ENCODE measurements at places on chromosomes 5 and 9. TPM values are rescaled to one million over a fixed set of nuclear protein-coding genes. Genes with fewer than 3 reads are reported as not detected.

ASPN gene
- not detected for polyA plus RNA-seq

PITX1 gene
- polyA plus RNA-seq, result not detected

ARL15 gene
- 18.0 TPM for polyA plus RNA-seq

PCDHAC1 gene
- not detected for polyA plus RNA-seq

UBTD2 gene
- 2.6 TPM for polyA plus RNA-seq

DNA sequence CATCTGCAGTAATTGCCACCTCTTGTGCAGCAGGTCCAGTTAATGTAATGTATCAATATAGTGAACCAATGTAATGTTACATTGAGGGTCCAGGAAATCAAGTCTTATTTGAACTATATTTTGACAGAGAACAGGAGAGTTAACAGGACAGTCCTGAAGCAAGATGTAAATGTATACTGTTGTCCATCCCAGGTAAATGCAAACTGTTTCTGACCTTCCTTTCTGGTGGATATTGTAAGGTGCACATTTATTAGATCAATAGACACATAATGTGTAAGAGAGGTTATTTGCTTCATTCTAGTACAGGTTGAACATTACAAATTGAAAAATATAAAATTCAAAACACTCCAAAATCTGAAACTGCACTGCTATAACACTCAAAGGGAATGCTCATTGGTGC is 23.4 kb upstream of the FBXW11 start:
- no peaks in the 10 kb centered on the region for H3K36me3 ChIP-seq
- DNase-seq, result no peak
- H3K27ac ChIP-seq, result no peak overlapping the region
- peaks cover 1% of the 10 kb centered on the region for H3K4me1 ChIP-seq
- no peak overlapping the region for H3K4me3 ChIP-seq
- no peaks in the 10 kb centered on the region for H3K27me3 ChIP-seq

DNA sequence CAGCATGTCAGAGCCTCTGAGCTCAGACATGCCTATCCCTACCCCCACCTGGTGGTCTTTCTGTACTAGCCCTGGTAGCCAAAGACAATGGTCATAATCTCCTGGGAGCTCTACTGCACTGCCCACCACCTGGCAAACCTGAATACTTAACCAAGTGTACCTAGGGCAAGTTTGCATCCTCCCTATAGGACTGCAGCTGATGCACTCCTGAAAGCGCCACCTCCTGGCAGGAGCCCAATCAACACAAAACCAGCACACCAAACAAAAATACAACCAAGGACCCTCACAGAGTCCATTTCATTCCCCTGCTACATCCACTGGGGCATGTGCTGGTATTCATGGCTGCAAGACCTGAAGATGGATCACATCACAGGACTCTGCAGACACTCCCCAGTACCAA is 14.8 kb upstream of the FAM174A start:
- H3K36me3 ChIP-seq, result no peaks in the 10 kb centered on the region
- H3K4me1 ChIP-seq, result no peaks in the 10 kb centered on the region
- DNase-seq, result no peak
- no peak overlapping the region for H3K27ac ChIP-seq
- no peaks in the 10 kb centered on the region for H3K27me3 ChIP-seq

GRCh38 chr5:54870271-54870670 is 115.1 kb downstream of the ESM1 start:
- H3K36me3 ChIP-seq, result no peaks in the 10 kb centered on the region
- no peak overlapping the region for H3K27ac ChIP-seq
- H3K4me3 ChIP-seq, result no peak overlapping the region
- no peaks in the 10 kb centered on the region for H3K27me3 ChIP-seq
- peaks cover 14% of the 10 kb centered on the region for H3K4me1 ChIP-seq

- H3K4me1 ChIP-seq, result no peaks in the 10 kb centered on the region
- DNase-seq, result no peak
- no peak overlapping the region for H3K4me3 ChIP-seq
- H3K27me3 ChIP-seq, result no peaks in the 10 kb centered on the region
- H3K36me3 ChIP-seq, result no peaks in the 10 kb centered on the region
Measured at GRCh38 chr9:84703793-84704192, 34.3 kb downstream of the NTRK2 start.

GRCh38 chr9:133762488-133763271 is 24.5 kb upstream of the SARDH start:
- no peaks in the 10 kb centered on the region for H3K27me3 ChIP-seq
- no peak for DNase-seq
- H3K27ac ChIP-seq, result no peak overlapping the region
- H3K4me3 ChIP-seq, result no peak overlapping the region
- H3K4me1 ChIP-seq, result no peaks in the 10 kb centered on the region
- H3K36me3 ChIP-seq, result peaks cover 56% of the 10 kb centered on the region

- DNase-seq, result no peak
- no peaks in the 10 kb centered on the region for H3K36me3 ChIP-seq
- no peak overlapping the region for H3K27ac ChIP-seq
Measured at GRCh38 chr5:62948301-62948700, 369.7 kb downstream of the LRRC70 start.

DNA sequence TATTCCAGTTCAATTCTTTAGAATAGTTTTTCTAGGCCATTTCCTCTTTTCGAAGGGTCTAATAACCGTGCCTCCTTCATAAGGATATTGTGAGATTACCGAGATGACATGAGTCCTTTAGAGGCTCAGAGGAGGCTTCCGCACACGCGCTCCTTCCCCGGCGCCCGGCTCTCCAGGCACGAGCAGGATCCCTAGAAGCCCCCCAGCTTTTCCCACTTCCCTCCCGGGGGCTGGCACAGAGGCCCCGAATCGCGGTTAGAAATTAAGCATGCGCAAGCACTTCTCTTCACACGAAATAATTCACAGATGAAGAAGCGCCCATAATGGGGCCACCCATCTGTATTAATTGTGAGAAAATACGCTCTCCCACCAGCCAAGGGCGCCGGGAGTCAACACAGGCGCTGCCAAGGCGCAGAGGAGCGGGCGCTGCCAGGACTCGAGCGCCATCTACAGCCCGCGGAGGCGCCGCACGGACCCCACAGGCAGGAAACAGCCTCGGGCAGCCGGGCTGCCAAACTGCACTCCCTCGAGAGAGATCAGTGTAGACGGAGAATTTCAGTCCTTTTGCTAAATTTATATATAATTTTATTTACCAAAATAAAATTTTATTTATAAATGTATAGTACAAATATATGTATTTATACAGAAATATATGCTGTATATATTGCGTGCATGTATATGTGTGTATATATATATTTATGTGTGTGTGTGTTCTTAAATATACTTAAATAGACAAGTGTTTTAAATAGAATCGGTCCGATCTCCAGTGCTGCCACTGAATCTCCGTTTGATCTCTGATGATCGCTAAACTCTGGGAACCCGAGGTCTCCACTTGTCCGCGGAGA is 258.1 kb upstream of the NFIL3 start:
- no peak overlapping the region for H3K4me3 ChIP-seq
- H3K27me3 ChIP-seq, result no peaks in the 10 kb centered on the region

- H3K4me1 ChIP-seq, result no peaks in the 10 kb centered on the region
- no peak overlapping the region for H3K27ac ChIP-seq
- no peaks in the 10 kb centered on the region for H3K36me3 ChIP-seq
Measured at GRCh38 chr5:57499262-57500050, 16.8 kb upstream of the ACTBL2 start.

GRCh38 chr5:146945617-146946084 is 67.1 kb upstream of the PPP2R2B start:
- H3K27me3 ChIP-seq, result no peaks in the 10 kb centered on the region
- H3K4me1 ChIP-seq, result no peaks in the 10 kb centered on the region
- no peaks in the 10 kb centered on the region for H3K36me3 ChIP-seq
- no peak overlapping the region for H3K27ac ChIP-seq
- no peak overlapping the region for H3K4me3 ChIP-seq

DNA sequence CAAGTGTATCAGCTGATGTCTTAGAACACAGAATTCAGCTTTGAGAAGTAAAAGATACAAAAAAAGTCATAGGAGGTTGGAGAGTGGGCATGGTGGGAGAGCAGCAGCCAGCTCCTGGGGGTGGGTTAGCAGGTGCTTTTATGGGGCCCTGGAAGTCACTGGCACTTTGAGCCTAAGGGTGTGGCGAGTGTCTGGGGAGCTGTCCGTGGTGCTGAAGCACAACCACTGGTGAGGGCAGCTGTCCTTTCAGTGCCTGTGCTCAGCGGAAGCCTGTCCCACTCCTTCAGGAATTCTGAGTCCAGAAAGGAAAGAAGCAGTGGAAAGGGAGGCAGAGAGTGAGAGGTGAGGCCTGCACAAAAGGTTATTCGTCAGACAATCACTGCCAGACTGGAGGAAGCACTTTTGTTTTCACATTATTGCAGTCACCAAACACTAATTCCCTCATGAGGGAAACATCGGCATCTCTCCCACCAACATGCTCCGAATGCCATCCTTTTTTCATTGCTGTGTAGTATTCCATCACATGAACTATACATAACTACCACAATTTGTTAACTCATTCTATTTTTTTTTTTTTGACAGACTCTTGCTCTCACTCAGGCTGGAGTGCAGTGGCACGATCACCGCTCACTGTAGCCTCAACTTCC is 59.4 kb upstream of the RAPGEF1 start:
- H3K27ac ChIP-seq, result no peak overlapping the region
- no peak overlapping the region for H3K4me3 ChIP-seq
- H3K36me3 ChIP-seq, result no peaks in the 10 kb centered on the region
- DNase-seq, result no peak

- DNase-seq, result no peak
- H3K4me3 ChIP-seq, result no peak overlapping the region
- H3K36me3 ChIP-seq, result no peaks in the 10 kb centered on the region
- H3K4me1 ChIP-seq, result no peaks in the 10 kb centered on the region
- H3K27ac ChIP-seq, result no peak overlapping the region
- H3K27me3 ChIP-seq, result no peaks in the 10 kb centered on the region
Measured at GRCh38 chr5:180613188-180613813, 22.0 kb upstream of the SCGB3A1 start.

GRCh38 chr9:4670591-4670990 is 4.3 kb upstream of the SPATA6L start:
- H3K4me1 ChIP-seq, result peaks cover 5% of the 10 kb centered on the region
- no peak overlapping the region for H3K4me3 ChIP-seq
- no peak for DNase-seq
- no peaks in the 10 kb centered on the region for H3K36me3 ChIP-seq

GRCh38 chr5:88785746-88786565 is 97.0 kb downstream of the MEF2C start:
- peak; percentile 54 for DNase-seq
- H3K36me3 ChIP-seq, result peaks cover 10% of the 10 kb centered on the region
- H3K27ac ChIP-seq, result no peak overlapping the region
- H3K27me3 ChIP-seq, result no peaks in the 10 kb centered on the region
- H3K4me3 ChIP-seq, result no peak overlapping the region

DNA sequence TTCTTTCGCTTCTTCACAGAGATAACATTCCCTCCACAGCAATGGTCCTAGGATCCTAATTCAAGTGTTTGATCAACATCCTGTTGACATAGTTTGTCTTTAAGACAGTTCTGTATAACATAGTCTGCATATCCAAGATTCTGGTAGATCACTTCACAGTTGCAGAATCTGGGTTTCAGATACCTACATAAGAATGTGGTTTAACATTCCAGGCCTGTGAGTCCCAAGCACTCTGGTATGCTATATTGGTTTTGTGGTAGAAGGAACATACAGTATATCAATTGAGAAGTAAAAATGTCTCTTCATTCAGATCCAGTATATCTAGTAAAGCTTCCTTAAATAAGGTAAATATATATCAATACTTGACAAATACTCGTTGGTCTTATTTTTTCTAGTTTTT is 914.2 kb upstream of the CDH6 start:
- no peak overlapping the region for H3K27ac ChIP-seq
- no peaks in the 10 kb centered on the region for H3K4me1 ChIP-seq
- no peaks in the 10 kb centered on the region for H3K27me3 ChIP-seq
- no peaks in the 10 kb centered on the region for H3K36me3 ChIP-seq

DNA sequence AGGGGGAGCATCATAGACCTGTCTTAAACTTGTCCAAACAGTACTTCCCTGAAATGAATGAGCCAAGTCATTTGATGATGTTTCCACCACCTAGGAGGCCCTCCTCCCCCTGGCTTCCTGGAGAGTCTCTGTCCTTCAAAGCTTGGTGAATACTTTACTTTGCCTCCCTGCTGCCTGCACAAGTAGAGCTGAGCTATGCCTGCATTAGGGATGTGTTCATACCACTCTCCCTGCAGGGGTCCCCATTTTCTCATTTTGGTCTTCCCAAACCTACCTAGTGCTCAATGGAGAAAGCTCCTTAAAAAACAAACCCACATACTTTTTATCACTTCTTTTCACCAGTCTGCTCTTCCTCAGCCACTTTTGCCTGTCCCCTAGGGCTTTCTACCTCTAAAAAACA is 7.7 kb downstream of the CCNI2 start:
- no peak overlapping the region for H3K27ac ChIP-seq
- no peaks in the 10 kb centered on the region for H3K36me3 ChIP-seq
- H3K4me3 ChIP-seq, result no peak overlapping the region

- no peaks in the 10 kb centered on the region for H3K36me3 ChIP-seq
- H3K27ac ChIP-seq, result no peak overlapping the region
- no peak overlapping the region for H3K4me3 ChIP-seq
- H3K4me1 ChIP-seq, result no peaks in the 10 kb centered on the region
- H3K27me3 ChIP-seq, result no peaks in the 10 kb centered on the region
Measured at GRCh38 chr9:93207326-93207814, 23.4 kb downstream of the WNK2 start.

DNA sequence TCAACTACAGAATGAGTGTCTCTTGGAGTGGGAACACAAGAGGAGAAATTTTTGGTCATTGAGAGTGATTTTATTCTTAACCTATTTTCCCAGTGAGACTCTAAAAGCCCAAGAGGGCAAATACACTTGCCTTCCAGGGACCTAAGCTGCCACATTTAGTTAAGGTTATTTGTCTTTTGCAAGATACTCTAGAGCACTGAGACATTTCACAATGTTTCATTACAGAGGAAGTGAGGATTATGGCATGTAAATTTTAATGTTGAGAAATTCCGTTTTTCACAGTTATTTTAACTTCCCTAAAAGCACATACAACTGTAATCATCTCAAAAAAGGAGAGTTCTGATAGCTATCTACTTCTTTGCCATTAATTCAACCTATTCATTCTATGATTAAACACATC is 38.7 kb upstream of the RAB3C start:
- peak; percentile 94 for DNase-seq
- peaks cover 53% of the 10 kb centered on the region for H3K4me1 ChIP-seq
- peak overlapping the region; percentile 25 for H3K4me3 ChIP-seq
- no peaks in the 10 kb centered on the region for H3K36me3 ChIP-seq
- H3K27me3 ChIP-seq, result no peaks in the 10 kb centered on the region

GRCh38 chr5:170630711-170631141 is 126.9 kb downstream of the KCNIP1 start:
- H3K4me1 ChIP-seq, result peaks cover 12% of the 10 kb centered on the region
- peak; percentile 25 for DNase-seq
- H3K27me3 ChIP-seq, result peaks cover 6% of the 10 kb centered on the region
- no peak overlapping the region for H3K4me3 ChIP-seq
- H3K27ac ChIP-seq, result no peak overlapping the region
